Effector CD4-positive, alpha-beta T cell (primary cell): ENCODE measurements at places on chromosomes 13 and 19.

DNA sequence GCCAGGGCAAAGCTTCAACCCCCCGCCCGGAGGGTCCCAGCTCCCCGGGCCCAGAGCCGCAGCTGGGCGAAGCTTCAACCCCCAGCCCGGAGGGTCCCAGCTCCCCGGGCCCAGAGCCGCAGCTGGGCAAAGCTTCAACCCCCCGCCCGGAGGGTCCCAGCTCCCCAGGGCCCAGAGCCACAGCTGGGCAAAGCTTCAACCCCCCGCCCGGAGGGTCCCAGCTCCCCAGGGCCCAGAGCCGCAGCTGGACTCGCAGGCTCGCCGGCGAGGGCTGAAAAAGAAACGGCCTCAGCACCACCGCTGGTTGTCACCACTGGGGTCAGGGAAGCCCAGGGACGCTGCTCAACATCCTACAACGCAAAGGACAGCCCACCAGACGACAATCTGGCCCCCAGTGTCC, 5.2 kb downstream of the REXO1 start:
- no peak for DNase-seq

DNA sequence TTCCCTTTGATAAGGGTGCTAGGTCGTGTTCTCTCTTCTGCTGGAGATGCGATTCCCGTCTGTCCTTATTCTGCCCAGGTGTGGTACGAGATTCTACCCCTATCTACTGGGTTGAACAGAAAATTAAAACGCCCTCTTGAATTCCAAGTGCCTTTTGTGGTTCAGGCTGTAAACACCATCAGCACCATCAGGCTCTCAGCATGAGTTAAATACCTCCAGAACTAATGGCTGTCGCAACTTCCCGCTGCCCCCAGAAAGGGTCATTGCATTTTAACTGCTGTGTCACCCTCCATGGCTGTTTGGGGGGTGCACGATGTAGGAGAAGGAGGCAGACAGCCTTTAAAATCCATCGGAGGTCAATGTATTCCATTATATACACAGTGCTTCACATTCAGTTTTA, 177.4 kb downstream of the OXGR1 start:
- DNase-seq: no peak

- DNase-seq: no peak
These were observed 16.1 kb downstream of the ZNF816 start for GRCh38 chr19:52946322-52947310.

GRCh38 chr19:44577566-44577874, 35.8 kb upstream of the IGSF23 start:
- DNase-seq: no peak

GRCh38 chr13:108218044-108218974, at the start of gene ABHD13:
ABHD13 (plus strand) TSS chr13:108218392; CDS start chr13:108229219, 10,827 bp downstream.
- DNase-seq: peak; percentile 85

DNA sequence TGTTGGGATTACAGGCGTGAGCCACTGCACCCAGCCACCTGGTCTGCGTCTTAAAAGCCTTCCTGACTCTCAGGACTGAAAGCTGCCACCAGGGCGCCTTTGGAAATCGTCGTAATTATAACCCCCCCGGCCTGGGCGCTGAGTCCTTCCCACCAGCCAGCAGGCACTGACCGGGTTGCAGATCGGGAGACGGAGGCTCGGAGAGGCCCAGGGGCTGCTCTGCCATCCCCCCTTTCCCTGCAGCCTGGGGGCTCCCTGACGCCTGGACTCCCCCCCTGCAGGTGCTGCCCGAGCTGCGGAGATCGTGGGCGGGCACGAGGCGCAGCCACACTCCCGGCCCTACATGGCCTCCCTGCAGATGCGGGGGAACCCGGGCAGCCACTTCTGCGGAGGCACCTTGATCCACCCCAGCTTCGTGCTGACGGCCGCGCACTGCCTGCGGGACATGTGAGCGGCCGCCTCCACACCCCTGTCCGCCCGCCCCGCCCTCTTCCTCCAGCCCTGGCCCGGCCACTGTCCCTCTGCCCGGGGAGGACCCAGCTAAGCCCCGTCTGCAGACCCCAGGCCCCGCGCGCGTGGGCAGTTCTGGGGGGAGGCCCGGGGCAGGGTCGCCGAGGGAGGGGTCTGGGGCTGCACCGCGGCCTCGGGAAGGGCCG, 2.5 kb downstream of the PRTN3 start:
- no peak for DNase-seq

DNA sequence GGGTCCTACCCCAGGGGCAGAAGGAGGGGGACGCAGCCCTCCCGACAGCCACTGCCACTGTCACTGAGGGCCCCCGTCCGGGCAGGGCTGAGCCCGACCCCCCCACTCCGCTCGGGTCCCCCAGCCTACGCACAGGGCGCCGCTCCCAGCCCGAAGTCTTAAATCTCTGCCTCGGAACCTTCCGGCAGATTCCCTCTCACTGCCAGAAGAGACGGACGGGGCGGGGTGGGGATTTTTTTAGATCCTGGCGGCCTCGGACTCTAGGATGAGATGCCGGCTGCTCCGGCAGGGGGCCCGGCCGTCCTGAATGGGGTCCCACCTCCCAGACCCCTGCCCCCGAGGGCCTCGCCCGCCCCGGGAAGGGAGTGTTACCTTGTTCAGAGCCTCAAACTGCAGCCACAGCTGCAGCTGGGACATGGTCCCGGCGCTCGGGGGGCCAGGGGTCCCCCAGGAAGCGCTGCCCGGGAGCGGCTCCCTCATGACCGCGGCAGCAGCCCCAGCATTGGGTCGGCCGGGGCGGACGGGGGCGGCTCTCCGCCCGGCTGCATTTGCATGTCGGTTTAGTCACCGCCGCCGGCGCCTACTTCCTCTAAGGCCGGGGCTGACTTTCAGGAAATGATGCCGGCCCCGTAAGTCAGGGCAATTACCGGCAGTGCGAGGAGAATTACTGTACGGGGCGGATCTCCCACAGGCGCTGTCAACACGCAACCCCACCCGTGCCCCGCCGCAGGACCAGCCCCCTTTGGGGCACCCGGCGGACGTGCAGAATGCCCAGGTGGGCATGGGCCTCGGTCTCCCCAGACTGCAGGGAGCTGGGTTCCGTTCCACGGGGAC, 28.1 kb downstream of the GPX4 start:
- DNase-seq: peak; percentile 82

DNA sequence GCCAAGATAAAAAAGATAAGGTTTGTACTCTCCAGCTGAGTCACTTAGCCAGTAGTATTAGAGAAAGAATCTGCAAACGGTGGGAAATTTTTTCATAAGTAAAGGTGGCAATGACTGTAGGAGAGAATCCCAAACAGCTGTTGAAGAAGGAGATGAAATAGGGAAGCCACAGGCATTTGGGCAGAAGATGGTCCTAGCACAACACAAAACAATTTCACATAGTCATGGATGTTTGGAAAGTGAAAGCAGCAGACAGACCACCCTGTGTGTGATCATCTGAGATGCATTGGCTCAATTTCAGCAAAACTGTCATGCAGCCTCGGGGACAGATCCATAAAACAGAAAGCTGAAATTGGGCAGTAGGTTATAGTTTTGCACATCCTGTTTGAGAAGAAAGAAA, 2832.4 kb downstream of the PCDH9 start:
- DNase-seq: no peak

DNA sequence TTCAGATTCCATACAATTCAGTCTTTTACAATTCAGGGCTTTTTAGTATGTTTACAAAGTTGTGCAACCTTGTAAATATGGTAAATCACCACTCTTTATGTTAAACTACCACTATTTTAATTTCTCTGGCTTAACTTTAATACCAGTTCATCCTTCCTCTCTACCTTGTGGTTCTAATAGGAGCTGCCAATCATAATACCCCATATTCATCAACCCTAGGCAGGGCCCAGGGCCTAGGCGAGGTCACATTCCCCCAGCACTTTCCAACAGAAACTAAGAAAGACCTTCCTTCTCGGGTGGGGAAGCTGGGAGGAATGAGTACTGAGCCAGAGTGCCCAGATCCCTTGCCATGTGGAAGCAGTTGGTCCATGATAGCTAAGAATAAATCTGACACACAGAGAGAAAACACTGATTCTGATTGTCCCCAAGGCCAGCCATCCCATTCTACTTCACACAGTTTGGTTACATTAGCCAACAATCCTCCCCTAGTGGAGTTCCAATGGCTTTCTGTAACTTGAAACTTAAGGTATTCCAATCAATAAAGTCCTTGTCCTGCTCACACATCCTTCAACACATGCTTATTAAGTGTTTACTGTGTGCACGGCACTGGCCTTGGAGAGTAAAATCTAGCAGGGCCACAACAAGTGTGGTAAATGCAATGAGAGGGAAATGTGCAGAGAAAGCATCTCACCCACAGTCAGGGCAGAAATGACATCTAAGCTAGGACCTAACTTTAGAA, 76.8 kb downstream of the NUFIP1 start:
- DNase-seq: no peak

DNA sequence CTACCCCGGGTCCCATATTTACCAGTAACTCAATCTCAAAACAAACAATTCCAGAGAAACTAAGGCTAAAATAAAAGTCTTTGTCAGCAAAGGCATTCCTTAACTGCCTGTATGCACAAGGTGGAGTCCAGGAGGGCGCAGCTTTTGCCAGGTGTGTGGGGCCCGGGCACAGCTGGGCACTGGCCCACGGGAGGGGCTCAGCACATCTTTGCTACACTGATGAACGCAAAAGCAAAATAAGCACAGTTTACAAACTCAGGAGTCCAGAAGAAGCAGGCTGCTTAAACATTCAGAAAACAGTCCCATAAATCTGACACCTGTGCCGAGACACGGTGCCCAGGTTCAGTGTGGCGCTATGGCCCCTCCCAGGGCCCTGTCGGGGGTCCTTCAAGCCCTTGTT, 70.8 kb downstream of the SLC7A1 start:
- DNase-seq: no peak

- no peak for DNase-seq
These were observed 146.3 kb upstream of the ZNF536 start for GRCh38 chr19:30225676-30226463.

- DNase-seq: no peak
These were observed 11.3 kb downstream of the ZNF43 start for GRCh38 chr19:21824679-21825078.

DNA sequence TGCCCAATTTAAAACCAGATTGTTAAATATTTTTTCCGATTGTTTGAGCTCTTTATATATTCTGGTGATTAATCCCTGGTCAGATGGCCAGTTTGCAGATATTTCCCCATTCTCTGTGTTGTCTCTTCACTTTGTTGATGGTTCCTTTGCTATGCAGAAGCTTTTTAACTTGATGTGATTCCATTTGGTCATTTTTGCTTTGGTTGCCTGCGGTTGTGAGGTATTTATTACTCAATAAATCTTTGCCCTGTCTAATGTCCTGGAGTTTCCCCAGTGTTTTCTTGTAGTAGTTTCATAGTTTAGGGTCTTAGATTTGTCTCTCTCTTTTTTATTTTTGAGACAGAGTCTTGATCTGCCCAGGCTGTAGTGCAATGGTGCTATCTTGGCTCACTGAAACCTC, 23.8 kb upstream of the LMO7 start:
- no peak for DNase-seq

- no peak for DNase-seq
These were observed 1829.0 kb upstream of the MIR17HG start for GRCh38 chr13:89518289-89519077.

- no peak for DNase-seq
These were observed at the start of gene LGI4 for GRCh38 chr19:35134601-35135242. LGI4 (minus strand) TSS chr19:35135059; CDS start chr19:35134680, 379 bp downstream.
